ENCODE measurements at places on chromosomes 12 and 14.

DNA sequence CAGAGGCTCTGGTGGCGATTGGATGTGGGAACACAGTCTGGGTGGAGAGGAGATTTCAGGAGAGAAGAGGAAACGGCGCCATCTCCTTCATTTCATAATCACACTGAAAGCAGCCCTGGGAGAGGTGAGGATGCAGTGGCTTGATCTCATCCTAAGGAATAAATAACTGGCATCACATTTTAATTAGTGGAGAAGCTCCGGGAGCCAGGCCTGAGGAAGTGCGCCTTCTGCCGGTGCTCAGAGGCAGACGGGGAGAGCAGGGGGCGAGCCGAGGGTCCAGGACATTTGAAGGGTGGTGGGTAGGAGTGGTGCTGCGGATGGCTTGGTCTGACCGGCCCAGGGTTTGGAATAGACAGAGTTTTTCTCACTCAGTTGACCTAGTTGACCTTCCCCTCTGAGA is 265.0 kb downstream of the CACNA1C start:
- DNase-seq: no peak

- DNase-seq: no peak
These were observed 195.2 kb upstream of the CRY1 start for GRCh38 chr12:107288414-107289127.

- no peak for DNase-seq
These were observed 4.4 kb upstream of the CRACR2A start for GRCh38 chr12:3757261-3757660.

DNA sequence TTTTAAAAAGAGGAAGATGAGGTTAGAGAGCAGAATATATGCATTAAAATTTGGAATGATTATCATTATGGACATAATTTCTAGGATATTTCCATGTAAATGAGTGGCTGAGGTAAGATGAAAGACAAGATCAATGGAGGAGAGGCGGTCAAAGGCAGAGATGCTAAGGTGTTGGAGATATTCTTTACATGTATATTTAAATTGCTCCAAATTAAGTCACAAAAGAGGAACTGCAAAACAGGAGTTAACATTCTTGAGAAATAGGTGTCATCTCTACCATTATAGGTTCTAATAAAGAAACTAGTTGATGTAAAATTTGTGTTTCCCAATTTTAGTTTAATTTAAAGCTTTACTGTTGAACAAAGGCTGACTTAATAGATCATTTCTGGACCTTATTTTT is 268.5 kb upstream of the PPFIA2 start:
- DNase-seq: no peak

DNA sequence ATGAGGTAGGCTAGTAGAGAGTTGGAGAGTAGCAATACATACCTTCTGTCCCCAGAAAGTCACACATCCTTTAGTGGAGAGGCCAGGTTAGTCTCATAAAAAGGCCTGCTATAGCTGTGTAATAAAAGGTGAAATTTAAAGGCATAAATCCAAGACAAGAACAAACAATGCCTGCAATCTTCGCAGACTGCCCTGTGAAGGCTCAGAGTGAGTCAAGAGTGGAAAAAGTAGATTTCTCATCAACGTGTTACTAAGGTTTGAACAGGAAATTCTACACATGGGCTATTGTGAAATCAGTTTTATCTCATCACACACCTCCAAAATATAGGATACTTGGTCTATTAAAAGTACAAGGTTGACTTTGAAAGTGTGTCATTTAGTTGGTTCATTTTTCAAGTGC is at the start of gene KLRC1:
KLRC1 (minus strand) TSS at position 222 of the 400 bp plus-strand sequence. CDS start 2,221 bp downstream, outside the sequence.
- no peak for DNase-seq

DNA sequence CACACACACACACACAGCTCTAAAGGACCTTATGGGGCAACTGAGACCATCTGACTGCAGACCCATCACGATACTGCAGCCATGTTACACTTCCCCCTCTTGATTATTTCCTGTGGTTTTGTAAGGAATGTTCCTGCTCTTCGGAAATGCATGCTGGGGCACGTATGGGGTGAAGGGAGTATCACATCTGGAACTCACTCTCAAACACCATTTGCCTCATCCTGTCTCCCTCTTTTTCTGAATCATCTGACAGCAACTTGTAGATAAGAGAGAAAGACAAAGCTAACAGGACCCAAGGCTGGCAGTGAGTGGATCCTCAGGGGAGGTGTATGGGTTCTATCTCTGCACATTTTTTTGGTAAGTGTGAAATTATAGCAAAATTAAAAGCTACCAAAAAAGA is 50.3 kb downstream of the RIMBP2 start:
- no peak for DNase-seq

DNA sequence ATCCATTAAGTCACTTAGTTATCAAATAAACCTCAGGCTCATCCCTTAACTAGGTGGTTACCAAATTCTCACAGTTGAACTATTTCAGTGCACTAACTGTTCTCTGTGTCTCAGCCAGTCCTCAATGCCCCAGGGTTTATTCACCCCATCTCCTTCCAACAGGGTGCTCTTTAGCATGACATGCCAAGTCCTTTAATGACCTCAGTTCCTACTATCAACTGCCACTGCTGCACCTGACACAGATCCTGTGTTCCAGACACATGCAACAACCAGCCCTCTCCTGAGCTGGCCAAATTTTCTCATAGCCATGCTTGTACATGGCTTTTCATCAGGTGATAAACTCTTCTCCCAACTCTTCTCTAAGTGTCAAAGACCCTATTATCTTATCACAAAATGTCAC is 80.0 kb downstream of the ATXN2 start:
- DNase-seq: no peak
